ENCODE measurements at places on chromosomes 1 and 21. TPM values are rescaled to one million over a fixed set of nuclear protein-coding genes. Genes with fewer than 3 reads are reported as not detected.

DNA sequence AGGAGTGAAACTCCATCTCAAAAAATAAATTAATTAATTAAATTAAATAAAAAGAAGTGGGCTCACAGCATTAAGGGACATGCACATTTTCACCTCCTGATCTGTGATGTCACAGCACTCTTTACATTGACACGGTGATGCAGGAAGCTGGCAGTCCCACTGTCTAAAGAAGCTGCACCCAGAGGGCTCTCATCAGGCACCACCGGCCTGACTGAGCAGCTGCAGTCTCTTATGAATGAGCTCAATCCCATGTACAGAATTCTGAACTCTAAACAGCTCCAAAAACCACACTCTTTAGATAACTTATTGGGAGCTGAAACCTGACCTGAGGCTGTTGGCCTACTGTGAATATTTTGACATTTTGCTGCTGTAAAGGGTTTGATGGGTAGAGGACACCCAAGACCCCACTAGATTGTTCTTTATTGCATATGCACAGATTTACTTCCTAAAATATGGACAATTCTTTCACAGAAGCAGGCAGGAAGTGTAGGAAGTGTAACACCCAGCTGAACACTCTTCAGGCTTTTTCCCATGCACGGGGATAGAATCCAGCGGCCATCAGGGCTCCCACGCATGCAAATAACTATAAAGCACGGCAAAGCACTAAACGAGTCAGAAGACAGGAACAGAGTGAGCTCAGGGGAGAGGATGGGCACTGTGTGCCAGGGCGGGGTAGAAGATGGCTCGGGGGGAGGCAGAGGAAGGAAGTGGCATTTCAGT, 46.2 kb downstream of the L1TD1 start:
- DNase-seq: no peak

GRCh38 chr1:235227414-235227813, 66.4 kb upstream of the RBM34 start:
- no peak for DNase-seq

GRCh38 chr1:13830616-13831280, 130.8 kb downstream of the PRDM2 start:
- peak; percentile 4 for DNase-seq

Gene KRTAP19-1
- not detected for total RNA-seq

Gene DYNLT4
- total RNA-seq: 0.50 TPM

Gene MCOLN2
- 1.4 TPM for total RNA-seq

Gene RAB7B
- total RNA-seq: 8.1 TPM
